T-cell (primary cell): ENCODE measurements at places on chromosomes 13 and 19.

DNA sequence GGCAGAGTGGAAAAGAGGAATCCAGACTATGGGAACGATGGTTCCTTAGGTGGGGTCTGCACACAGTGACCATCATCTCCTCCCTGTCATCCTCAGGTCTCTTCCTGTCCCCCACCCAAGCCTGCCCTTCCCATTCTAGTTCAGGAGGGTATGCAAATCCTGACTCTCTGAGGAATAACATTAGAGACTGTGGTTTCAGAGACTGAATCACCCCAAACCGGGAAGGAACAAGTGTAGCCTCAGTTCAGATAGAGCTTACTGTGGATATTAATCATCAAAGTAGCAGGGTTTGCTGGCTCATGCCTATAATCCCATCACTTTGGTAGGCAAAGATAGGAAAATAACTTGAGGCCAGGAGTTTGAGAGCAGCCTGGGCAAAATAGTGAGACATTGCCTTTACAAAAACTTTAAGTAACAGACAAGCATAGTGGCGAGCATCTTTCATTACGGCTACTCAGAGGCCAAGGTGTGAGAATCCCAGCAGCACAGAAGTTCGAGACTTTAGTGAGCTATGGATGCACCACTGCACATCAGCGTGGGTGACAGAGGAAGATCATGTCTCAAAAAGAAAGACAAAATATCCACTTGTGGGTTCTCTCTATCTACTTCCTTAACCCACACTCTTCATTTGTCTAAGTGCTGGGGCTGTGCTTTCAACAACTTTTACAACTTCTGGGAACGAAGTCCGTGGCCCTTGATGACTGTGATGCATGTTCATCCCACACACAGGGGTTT lies 19.3 kb upstream of the LGALS13 start:
- DNase-seq = no peak

DNA sequence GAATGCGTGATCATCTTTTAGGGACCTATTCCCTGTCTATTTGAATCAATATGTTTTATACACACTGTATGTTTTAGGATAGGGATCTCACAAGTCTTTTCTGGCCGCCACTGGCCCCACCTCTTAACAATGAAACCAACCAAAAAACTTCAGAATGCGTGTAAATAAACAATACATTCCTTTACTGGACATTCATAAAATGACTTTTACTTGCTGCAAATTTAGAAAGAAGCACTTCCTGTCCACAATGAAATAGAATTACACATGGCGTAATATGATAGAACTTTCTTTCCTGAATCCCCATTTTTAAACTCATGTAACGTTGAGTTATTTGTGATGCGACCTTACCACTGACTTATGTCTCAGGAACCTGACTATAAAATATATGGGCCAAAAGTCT lies 233.6 kb downstream of the SLITRK6 start:
- no peak for DNase-seq

- no peak for DNase-seq
These were observed 6.3 kb downstream of the GPR18 start for GRCh38 chr13:99251921-99252320.

GRCh38 chr19:45395821-45396617 lies 8.8 kb downstream of the PPP1R13L start:
- no peak for DNase-seq

GRCh38 chr13:24042710-24043440 lies 117.6 kb upstream of the SPATA13 start:
- no peak for DNase-seq

DNA sequence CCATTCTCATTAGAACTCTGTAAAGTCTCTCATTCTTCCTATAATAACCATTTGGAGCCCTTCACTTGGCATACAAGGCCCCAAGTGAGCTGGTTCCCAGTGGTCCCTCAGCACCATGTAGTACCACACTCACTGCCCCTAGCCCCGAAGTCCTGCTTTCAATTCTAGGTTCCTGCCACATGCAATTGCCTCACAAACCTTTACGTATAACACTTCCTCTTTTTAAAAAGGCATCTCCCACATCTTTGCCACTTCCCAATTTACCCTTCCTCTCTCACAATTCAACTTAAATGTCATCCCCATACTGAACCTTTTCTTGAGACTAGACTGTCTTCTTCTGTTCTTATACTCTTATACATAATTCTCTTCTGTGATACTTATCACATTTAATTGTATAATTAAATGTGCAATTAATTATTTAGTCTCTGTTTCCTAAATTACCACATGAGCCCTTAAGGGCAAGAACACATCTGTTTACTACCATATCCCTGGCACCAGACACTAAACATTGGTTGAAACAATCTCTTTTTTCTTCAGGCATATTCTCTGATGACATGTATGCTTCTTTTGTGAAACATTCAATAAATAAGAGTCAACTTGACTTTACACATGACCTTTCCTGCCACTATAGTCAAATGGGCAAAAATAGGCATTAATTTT lies 304.0 kb downstream of the SPRY2 start:
- DNase-seq = no peak

GRCh38 chr19:35539850-35540249 lies 5.6 kb upstream of the TMEM147 start:
- no peak for DNase-seq

DNA sequence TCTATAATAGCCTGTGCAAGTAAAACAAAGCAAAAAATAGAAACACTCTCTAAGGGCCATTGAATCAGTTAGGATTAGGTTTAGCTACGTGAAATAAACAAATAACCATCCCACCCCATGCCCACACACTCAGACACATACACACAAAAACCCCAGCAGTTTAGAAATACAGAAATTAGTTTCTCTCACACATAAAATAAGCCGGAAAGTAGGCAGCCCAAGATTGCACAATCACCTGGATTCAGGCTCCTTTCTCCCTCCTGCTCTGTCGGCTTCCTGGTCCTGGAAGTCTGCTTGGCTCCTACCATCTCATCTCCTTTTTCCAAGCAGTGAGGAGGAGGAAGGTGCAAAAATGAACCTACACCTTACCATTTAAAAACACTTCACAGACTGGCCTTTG lies 22.6 kb upstream of the USP12 start:
- no peak for DNase-seq

- no peak for DNase-seq
These were observed 9.7 kb downstream of the LPAR6 start for GRCh38 chr13:48403151-48403631.

DNA sequence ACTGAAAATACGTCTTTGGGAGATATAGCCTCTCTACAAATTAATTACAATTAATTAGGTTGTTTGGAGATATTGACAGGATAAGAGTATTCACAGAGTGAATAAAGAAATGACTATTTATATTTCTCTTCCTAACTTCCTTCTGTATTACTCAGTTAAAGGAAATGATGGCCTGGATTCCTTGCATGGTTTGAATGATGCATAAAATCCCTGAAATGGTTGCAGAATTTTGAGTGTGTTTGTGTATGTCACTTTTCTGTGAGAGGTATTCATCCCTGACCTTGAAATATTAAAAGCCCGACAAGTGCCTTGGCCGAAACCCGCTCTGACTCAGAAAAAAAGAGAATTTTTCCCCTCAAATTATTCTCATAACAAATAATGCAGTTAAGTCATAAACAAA lies 90.0 kb downstream of the PDS5B start:
- DNase-seq = no peak

- DNase-seq = no peak
These were observed 15.0 kb downstream of the CLEC4M start for GRCh38 chr19:7778081-7778480.

- no peak for DNase-seq
These were observed 86.7 kb downstream of the MBNL2 start for GRCh38 chr13:97308735-97309429.

- DNase-seq = no peak
These were observed 135.7 kb downstream of the CRYL1 start for GRCh38 chr13:20389696-20390525.

DNA sequence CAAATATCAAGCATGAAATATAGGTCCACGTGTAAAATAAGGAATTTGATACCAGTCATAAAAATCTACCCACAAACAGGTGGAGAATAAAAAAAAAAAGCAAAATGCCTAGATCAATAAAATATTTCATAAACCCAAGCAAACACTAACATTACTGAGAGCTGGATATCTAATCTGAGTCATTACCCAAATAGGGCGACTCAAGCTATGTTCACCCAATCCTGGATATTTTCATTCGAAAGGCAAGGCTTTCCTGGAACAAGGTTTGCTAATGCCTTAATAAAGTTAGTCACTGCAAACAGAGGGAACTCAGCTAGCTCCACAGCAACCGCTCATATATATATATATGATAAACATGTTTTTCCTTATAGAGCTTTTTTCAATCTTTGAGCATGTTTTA lies 33.5 kb upstream of the TM9SF2 start:
- no peak for DNase-seq

- DNase-seq = no peak
These were observed 2278.0 kb upstream of the PCDH20 start for GRCh38 chr13:63693696-63694095.

GRCh38 chr13:42409075-42409474 lies 137.1 kb downstream of the AKAP11 start:
- no peak for DNase-seq

DNA sequence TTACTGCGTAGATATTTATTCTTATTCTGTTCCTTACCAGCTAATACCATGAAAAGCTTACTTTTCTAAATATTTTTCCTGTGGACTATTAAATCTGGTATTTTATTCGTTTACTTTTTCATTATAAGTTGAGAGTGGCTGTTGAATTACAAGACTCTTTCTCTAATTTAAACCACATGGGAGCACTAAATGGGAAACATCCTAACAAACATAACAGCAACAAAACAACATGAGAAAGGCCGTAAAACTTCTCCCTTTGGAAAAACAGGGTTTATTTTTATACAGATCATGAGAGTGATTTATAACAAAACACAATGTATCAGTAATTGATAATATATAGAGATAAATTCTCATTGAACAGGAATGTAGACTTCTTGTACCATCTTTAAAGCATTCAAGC lies 1592.1 kb downstream of the EFNB2 start:
- DNase-seq = no peak

DNA sequence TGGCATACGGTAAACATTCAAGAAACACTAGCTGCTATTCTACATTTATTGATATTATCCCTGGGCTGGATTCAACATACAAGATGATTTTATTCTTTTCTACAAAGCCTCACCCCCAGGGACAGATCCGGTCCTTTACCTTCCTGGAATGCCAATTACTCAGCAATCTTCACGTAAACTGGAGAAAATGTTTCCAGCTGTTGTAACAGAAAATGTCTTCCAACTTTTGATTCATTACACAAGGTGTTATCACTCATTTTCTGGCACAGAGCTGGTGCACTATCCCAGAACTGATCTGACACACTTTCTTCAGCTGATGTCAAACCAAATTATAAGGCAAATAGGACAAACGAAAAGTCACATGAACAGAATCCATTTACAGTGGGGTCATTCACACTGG lies 33.1 kb downstream of the DCLK1 start:
- DNase-seq = no peak

GRCh38 chr19:10152100-10152499 lies 32.4 kb upstream of the EIF3G start:
- DNase-seq = no peak

DNA sequence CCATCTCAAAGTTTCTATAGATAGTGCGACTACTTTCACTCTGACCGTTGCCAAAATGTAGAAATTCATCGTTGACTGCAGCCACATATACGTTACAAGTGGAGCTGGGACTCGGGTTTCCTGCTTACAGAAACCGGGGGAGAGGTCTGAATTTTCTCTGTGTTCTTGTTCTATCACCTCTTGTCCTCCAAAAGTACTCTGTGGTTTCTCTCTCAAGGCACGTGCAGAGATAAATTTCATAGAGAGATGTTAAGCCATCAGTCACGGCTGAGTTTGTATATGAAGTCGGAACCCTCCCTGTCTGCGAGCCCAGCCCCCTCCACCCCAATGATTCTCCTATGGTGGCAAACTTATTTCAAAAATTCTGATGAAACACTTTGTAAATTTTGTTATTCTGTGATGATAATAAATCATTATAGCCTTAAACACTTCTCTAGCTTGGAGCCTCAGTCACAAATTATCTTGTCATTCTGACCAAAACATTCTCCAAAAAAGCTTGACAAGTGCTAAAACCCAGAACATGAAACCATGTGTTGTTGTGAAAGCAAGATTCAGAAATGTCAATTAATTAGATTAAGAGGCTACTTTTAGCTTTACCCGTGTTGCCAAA lies 87.5 kb downstream of the TSHZ3 start:
- no peak for DNase-seq

GRCh38 chr19:18645035-18645511 lies 8.2 kb downstream of the KLHL26 start:
- no peak for DNase-seq

GRCh38 chr13:93784191-93784590 lies 557.6 kb downstream of the GPC6 start:
- no peak for DNase-seq

DNA sequence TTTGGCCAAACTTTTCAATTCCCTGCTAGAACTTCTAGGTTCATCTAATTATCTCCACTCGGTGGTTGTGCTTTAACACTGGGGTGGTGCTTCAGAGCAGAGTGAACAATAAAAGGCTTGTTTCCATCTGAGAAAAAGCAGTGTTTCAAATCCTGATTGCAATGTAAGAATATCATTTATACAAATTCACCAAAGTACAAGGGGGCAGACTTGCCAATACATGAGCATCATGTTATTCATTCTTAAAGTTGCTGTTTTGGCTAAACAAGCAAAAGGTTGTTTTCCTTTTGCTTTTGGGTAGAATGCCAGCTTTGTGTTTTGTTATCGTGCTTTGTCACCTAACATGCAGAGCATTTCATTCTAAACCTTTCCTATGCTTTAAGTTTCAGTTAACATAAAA lies 78.5 kb upstream of the UBAC2 start:
- DNase-seq = no peak

DNA sequence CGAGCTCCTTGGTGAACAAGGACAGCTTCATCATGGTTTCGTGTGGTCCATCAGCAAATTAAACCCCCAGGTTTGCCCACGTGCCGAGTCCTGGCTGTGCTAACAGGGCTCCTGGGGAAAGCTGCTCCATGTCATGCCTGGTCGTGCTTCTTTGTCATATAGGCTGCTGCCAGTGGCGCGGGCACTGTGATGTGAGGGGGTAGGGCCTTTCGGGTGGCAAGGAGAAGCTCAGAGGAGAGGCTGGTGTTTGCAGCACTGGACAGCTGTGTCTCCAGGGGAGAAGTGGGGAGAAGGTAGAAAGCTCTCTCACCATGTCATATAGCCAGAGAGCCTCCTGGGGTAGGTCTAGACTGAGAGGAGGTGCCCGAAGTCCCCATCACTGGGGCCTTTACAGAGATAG lies 13.3 kb downstream of the VSTM2B start:
- DNase-seq = no peak

GRCh38 chr13:47774671-47774994 lies 226.4 kb downstream of the SUCLA2 start:
- no peak for DNase-seq

- DNase-seq = no peak
These were observed 766 bp downstream of the SBNO2 start for GRCh38 chr19:1173159-1173844.

DNA sequence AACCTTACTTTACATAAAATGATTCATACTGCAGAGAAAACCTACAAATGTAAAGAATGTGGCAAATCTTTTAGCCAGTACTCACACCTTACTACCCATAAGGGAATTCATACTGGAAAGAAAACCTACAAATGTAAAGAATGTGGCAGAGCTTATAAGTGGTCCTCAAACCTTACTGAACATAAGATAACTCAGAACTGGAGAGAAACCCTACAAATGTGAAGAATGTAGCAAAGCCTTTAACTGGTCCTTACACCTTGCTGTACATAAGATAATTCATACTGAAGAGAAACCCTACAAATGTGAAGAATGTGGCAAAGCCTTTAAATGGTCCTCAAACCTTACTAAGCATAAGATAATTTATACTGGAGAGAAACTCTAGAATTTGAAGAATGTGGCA lies 90.1 kb downstream of the ZNF675 start:
- DNase-seq = no peak

GRCh38 chr13:51997186-51997585 lies 14.1 kb downstream of the ATP7B start:
- DNase-seq = no peak
